ENCODE measurements at places on chromosomes 11 and 22.
A peak's percentile ranks its signal among the peaks of the same experiment; 100 is the strongest.

DNA sequence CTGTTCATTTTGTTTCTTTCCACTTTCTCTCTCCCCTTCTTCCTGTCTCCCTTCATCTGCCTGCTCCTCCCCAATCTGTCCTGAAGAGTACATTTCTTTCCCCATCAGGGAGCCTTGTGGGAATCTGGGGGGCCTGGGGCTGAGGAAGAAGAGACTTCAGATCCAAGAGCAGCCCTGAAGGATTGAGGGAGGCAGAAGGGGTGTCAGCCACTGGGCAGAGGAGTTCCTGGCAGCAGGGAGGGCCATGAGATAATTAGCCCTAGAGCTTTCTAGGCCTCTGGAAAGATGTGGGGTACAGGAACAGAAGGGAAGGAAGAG is 24.4 kb upstream of the OAF start:
- no peak for DNase-seq

GRCh38 chr22:23270212-23270733 is 90.0 kb downstream of the BCR start:
- no peak for DNase-seq

DNA sequence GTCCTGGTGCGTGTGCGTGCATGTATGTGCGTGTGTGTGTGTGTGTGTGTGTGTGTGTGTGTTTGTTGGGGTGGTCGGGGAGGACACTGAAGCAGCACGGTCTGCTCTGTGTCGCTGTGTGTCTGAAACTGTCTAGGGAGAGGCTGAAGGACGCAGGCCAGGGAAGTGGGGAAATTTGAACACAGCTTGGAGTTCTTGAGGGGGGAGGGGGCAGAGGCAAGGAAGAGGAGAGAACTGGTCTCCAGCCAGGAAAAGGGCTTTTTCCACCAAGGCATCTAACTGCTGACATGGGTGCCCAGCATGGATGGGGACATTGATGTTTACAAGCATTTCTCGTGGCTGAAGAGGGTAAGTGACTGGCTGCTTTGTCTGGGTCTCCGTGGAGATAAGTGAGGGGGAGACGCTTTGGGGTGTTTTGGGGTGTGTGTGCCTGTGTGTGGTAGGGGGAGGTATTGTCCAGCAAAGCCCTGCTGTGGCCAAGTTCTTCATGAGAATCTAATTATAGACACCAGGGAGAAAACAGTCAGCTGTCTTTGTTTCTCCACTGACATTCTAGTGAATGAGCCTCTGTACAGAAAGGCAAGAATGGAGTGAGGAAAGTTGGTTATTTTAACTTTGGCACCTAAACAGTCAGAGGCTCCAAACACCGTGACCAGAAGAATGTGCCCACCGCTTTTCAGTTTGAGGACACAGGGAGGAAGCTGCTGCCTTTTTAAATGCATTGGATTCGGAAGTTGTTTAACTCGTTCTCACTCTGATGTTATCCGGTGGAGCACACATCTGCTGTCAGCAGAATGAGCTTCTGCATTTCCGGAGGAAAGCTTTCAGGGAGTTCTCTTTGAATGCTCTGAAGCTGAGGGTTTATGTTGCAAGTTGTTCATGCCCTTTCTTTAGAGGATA is 63.7 kb downstream of the PPFIBP2 start:
- DNase-seq, result no peak

GRCh38 chr22:36781656-36782627 is 6.0 kb upstream of the IFT27 start:
- peak; percentile 75 for DNase-seq

Measured in activated CD8-positive, alpha-beta memory T cell treated with anti-CD3 and anti-CD28 coated beads for 1 hour (primary cell).